NCI-H146 (cell line): ENCODE measurements at places on chromosomes 16 and 17.

- DNase-seq = no peak
Measured at GRCh38 chr16:80303691-80304090, 237.1 kb upstream of the DYNLRB2 start.

DNA sequence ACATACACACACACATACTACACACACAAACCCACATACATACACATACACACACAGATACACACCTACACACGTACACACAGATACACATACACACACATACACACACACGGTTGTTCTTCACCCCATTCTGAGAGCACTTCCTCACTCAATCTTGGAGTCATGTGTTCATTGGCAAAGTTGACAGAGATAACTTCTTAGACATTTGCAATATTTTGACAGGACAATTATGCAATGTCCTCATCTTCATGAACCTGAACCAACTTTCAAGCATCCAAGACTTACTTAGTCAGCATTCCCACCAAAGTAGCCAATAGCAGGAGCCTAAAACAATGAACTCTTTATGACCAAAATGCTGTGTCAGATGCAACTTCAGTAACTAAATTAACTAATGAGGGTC, 77.1 kb upstream of the DNAH17 start:
- no peak for DNase-seq

GRCh38 chr16:53090591-53091411, 36.0 kb downstream of the CHD9 start:
- peak; percentile 43 for DNase-seq

- no peak for DNase-seq
Measured at GRCh38 chr17:76493505-76494167, 7.6 kb downstream of the RHBDF2 start.

DNA sequence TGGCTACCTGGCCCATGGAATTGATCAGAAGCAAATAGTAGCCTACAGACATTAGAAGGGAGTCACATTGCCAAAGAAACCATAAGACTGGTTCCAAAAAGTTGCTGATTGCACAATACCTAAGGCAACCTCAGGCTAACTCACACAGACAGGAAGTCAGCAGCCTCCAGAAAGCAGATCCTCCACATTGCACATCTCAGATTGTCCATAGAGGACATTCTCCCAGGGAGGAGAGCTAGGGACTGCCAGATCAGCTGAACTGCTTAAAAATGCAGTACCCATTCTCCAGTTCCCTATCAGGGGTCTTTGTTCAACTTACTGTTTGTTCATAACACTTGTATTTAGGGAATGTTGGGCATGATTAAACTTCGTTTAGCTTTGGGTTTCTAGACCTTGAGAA, 4.2 kb downstream of the CCL3 start:
- no peak for DNase-seq

DNA sequence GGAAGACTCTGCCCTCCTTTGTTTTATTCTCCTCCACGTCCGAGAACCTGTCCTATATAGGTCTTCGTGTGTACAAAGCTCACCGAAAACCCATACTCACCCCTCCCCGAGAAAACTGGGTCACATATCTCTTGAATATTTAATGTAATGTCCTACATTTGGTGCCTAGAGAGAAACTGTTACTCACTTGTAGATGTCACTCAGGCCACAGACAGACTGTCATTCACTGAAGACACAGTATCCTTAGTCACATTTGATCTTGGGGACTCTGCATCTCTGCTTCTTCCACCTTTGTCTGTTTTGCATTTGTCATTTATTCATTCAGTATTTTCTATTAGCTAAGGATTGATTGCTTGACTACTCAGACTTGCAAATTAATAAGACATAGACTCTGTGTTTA, 131.8 kb upstream of the TBX2 start:
- DNase-seq = no peak

GRCh38 chr17:29172589-29172988, 7.6 kb downstream of the MYO18A start:
- no peak for DNase-seq

GRCh38 chr17:36505171-36505570, 18.7 kb downstream of the ZNHIT3 start:
- no peak for DNase-seq

- DNase-seq = no peak
Measured at GRCh38 chr16:14629612-14629918, 495 bp downstream of the PARN start.

- DNase-seq = peak; percentile 55
Measured at GRCh38 chr17:77011173-77012011, 129.4 kb upstream of the SEC14L1 start.
